Posterior cingulate gyrus (tissue), 11 donors: ENCODE measurements at places on chromosomes 6 and 20.
A peak's percentile ranks its signal among the peaks of the same experiment; 100 is the strongest.

DNA sequence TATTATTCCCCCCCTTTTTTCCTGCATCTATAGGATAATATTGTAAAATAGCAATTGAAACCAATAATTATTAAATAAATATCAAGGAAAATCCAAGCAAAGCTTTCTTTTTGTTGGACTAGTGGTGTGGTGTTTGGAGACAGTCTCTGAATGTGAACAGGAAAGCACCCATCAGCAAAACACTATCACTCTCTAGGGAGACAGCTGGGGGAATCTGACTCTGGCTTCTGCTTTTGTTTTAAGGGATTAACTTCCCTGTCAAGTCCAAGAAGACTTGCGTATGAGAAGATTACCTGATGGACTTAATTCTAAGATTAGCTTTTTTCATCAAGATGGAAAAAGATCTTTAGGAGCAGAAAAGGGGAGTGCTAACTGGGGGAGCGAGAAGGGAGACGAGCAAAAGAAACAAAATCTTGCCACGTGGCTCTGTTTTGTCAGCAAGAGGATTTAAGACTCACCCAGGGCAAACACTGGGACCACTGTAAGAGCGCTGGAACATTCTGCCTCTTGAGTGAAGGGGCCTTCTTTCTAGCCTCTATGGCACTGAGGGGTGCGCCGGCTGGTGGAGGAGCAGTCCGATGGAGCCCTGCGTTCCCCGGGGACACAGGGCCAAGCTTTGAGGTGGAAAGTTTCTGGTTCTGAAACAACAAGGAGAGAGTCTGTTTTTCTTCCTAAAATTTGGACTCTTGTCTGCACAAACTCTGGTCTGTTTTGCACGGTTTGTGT, 570 bp downstream of the TULP4 start:
- peak; percentile 9 for DNase-seq

DNA sequence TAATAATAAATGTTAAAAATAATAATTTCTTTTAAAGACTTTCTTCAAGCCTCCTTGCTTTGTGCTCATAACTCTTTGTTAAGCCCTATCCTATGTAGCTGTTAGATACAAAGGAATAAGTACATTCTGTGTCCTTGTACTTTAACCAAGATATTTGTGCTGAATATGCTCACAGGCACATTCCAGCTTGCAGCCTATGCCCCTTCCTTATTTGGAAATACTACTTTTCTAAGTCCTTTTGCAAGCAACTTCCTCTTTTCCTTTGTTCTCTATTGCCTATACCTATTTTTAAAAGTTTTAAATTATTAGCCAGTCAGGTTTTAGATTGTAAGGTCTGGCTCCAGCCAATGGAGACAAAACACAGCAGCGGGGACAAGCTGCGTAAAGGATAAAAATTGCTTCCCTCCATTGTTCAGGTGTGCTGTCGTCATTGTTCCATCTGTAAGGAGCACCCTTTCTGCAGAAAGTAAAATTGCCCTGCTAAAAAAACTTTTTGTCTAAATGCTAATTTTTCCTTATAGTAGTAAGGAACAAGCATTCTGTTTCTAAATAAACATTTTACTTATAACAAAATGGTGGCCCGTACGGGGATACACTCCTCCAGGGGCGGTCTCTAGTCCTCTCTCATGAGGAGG, 80.2 kb downstream of the SYTL3 start:
- no peak for DNase-seq

DNA sequence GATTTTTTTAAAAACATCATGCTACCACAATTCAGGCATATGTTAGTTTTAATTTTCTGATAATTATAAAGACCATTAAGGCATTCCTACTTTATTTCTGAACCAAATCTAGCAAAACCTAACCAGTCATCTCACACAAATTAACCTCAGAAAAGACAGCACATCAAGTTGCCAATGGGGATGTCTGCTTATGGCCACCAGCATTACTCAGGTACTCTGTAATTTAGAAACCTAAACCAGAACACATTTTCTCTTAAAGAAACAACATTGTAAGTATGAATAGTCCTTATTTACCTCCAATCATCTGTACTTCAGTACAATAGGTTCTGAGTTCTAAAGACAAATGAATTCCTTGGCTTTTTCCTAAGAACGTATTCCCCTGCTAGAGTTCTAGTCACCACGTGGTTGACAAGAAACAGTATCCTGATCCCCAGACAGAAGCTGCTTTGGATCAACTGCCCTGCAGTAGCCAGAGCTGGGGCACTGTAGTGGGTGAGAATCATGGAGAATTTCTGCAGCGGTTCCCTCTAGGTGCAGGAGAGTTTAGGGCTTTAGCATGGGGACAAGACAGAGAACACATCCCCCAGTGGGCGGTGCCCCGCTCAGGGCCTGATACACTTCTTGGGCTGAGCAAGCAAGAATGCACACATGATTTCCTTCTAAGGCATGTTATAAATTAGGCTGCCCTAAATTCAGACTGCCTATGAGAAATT, 15.4 kb downstream of the GCLC start:
- no peak for DNase-seq

- no peak for DNase-seq
Observed at GRCh38 chr6:79076160-79076559, 1.9 kb downstream of the PHIP start.

GRCh38 chr20:62359491-62360121, 7.5 kb downstream of the LAMA5 start:
- DNase-seq, result peak; percentile 9

DNA sequence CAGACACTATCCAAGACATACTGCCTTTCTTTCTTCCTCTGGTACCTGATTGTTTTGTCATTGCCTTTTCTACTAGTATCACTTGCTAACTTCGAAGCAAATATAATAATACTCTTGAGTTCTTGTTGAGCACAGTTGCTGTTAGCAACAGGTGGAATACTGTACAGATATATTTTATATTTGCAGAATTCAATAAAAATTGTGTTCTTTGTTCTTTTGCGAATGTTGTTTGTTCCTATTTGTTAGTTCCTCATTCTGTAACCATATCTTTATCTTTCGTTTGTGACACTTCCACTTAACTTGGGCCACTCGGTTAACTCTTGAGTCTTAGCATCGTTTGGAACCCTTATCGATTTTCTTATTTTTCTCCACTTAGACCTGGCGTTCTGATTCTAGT, 868 bp downstream of the CYB5R4 start:
- no peak for DNase-seq

DNA sequence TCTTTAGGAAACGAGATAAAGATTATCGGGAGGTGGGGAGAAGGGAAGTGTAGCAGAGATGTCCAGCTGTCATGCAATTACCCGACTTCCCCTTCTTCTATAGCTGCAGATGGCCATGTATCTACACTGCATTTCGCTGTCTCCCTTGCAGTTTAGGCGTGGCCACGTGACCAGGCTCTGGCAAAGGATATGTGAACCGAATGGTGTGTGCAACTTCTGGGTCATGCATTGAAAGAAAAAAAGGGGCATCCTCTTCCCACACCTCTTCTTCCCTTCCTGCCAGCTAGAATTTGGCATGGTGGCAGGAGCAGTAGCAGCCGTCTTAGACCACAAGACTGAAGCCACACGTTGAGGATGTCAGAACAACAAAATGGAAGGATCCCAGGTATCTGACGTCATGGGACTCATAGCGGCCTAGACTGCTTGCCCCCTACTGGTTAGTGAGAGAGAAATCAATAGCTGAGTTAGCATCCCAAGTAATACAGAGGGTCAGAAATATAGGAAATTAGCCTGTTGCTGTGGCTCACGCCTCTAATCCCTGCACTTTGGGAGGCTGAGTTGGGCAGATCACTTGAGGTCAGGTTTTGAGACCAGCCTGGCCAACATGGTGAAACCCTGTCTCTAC, 32.8 kb downstream of the TCF15 start:
- DNase-seq, result no peak

DNA sequence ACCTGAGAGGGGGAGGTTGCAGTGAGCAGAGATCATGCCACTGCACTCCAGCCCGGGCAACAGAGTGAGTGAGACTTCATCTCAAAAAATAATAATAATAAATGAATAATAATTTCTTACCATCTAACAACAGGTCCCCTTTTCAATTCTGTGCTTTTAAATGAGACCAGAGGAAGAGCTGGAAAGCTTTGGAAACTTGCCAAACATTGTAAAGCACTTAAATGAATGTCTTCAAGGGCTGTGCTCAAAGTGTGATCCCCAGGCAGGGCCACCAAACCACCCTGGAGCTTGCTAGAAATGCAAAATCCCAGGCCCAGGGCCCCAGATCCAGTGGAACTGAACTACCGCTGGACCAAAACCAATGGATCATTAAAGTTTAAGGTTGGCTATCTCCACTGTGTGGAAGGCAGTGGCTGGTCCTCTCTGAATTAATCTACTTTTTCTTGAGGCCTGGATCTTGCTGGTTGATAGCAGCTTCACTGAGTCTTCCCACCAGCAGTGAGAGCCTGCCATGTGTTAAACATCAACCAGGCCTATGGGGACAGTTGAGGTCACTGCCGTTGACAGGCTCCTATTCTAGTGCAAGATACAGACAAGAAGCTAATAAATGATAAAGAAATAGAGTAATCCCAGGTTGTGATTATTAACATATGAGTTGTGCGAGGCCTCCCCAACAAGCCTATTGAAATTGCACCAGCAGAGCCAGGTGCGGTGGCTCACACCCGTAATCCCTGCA, 23.7 kb upstream of the TFAP2C start:
- DNase-seq, result no peak

- peak; percentile 46 for DNase-seq
Observed at GRCh38 chr20:25285856-25286798, 38.2 kb downstream of the PYGB start.

DNA sequence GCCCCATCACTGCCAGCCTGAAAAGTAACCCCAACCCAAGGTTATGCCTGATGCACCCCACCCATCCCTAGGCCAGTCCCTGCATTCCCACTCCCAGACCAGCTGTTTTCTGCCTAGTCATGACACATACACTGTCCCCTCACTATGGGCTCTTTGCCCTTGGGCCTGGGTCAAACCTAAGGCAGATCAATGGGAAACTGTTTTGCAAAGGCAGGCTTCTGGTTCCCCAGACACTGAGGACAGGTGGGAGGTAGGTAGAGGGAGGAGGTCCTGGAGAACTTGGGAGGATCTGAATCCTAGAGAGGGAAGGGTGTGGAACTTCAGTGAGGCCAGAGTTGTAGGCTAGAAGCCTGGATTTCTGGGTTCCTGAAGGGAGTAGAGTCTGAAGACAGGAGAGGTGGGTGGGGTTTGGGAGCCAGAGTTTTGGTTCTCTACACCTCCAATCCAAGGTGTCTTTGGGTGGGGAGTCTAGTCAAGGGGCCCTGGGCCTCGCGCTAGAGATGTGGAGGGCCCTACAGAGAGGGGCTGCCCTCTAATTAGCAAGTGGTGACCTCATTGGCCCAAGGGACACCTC, 2.0 kb downstream of the CLIC1 start:
- no peak for DNase-seq

DNA sequence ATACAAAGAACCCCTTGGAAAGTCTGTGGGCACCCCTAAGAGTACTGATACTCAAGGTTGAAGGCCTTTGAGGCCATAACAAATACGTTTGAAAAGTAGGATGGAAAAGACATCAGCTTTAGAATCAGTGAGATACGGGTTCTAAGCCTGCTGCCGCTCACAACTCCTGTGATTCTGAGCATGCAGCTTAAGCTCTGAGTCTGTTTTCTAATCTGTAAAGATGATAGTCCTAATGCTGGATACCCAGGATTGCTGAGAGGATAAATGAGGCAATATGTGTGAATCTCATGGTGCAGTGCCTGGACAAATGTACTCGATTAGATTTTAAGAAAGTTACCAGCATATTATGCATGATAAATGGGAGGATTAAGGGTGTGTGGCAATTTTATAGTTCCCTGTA, 321.0 kb upstream of the HSF2 start:
- DNase-seq, result no peak
